ENCODE measurements at places on chromosomes 4 and X. TPM values are rescaled to one million over a fixed set of nuclear protein-coding genes. Genes with fewer than 3 reads are reported as not detected.

Gene CENPVL1
- total RNA-seq: 0.71 TPM

Gene GAGE13
- not detected for total RNA-seq

Gene RNF128
- total RNA-seq: 0.38 TPM

Gene FAM133A
- 1.4 TPM for total RNA-seq

Gene LDOC1
- total RNA-seq: 11.7 TPM

Gene CT83
- not detected for total RNA-seq

Gene SSX2
- not detected for total RNA-seq

Gene FOXR2
- not detected for total RNA-seq

Gene PDE5A
- total RNA-seq: 101 TPM

Gene ASB9
- total RNA-seq: 5.3 TPM

Gene LRCH2
- 23.3 TPM for total RNA-seq

Gene SLC26A1
- 0.49 TPM for total RNA-seq

Gene ANK2
- 342 TPM for total RNA-seq

Gene UGT2B17
- not detected for total RNA-seq

Gene REPS2
- 18.8 TPM for total RNA-seq

Gene EDA
- total RNA-seq: 9.0 TPM

Gene IL2
- not detected for total RNA-seq

Gene SPANXN3
- total RNA-seq: not detected

Gene TRIM60
- total RNA-seq: not detected

Gene SPANXB1
- total RNA-seq: not detected

Gene MAGEA10
- total RNA-seq: not detected

Gene CXorf38
- 16.0 TPM for total RNA-seq

Gene POF1B
- total RNA-seq: 2.1 TPM

Gene ARL9
- total RNA-seq: 0.99 TPM

Gene PPEF2
- 12.3 TPM for total RNA-seq

Gene HSFX2
- not detected for total RNA-seq

Gene TAF1
- total RNA-seq: 83.5 TPM

Gene HTR2C
- total RNA-seq: 0.49 TPM
